ENCODE measurements at places on chromosomes 2 and 18.
A peak's percentile ranks its signal among the peaks of the same experiment; 100 is the strongest.

DNA sequence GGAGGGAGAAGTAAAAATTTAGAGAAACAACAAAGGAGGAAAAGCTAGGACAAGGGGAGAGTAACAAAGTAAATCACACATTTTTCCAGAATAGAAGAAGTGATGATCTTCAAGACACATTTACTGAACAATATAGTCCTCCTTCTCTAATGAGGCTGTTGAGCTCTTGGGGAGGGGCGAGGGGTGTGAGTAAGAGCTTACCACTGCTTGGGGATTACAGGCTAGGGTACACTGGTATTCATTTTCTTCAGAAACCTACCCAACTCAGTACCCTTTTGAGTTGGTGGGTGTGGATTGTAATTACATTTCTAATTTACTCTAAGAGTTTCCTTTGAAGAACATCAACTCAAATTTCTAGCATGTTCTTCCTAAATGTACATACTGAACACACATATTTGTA lies 157.7 kb upstream of the ZFP36L2 start:
- no peak for DNase-seq

GRCh38 chr18:35983818-35984217 lies 11.3 kb downstream of the RMP24 start:
- DNase-seq = no peak

GRCh38 chr2:173307293-173307692 lies 47.4 kb upstream of the CDCA7 start:
- no peak for DNase-seq

DNA sequence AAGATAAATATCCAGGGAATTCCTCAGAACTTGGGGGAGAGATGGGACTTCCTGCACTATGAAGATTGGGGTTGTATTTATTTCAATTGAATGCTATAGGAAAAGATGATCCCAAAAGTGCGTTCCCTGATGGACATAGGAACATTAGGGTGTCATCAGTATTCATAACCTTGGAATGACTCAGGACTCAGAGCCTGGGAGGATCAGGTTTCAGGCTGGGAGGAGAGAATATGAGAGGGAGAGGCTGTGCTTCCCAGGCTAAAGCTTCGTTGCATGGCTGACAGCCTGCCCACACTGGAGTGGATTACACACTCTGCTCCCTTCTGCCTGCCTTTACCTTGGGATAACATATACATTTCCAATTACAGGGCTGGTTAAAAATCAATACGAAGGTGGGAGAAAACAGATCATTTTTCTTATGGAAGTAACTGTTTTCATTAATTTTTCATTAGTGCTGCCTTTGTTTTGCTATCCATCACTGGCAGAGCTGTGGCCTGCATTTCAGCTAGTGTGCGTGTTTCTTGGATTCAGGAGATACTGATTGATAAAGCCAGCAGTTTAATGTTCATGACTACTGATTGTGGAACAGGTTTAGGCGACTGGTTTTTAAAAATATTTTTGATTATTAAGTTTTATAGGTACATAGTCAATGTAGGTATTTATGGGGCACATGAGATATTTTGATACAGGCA lies 118.7 kb downstream of the KCTD1 start:
- DNase-seq = no peak

DNA sequence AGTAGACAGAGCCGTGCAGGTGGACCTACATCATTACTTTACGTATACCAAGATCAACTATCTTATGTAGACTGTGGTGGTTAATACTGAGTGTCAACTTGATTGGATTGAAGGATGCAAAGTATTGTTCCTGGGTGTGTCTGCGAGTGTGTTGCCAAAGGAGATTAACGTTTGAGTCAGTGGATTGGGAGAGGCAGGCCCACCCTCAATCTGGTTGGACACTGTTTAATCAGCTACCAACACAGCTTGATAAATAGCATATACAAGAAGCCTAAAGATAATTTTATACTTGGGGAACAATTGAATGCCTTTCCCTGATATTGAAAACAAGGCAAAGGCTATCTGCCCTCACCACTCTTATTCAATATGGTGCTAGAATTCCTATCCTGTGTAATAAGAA lies 604.2 kb upstream of the ZEB2 start:
- DNase-seq = no peak

DNA sequence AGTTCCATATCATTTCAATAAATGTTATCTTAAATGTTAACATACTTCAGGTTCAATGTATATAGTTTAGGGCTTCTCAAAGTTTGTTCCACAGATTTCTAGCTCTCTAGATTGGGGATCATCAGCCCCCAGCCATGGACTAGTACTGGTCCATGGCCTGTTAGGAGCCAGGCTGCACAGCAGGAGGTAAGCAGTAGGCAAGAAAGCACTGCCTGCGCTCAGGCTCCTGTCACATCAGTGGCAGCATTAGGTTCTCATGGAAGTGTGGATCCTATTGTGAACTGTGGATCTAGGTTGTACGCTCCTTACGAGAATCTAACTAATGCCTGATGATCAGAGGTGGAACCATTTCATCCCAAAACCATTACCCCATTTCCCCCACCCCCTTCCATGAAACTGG lies 531.1 kb downstream of the PARD3B start:
- DNase-seq = no peak

DNA sequence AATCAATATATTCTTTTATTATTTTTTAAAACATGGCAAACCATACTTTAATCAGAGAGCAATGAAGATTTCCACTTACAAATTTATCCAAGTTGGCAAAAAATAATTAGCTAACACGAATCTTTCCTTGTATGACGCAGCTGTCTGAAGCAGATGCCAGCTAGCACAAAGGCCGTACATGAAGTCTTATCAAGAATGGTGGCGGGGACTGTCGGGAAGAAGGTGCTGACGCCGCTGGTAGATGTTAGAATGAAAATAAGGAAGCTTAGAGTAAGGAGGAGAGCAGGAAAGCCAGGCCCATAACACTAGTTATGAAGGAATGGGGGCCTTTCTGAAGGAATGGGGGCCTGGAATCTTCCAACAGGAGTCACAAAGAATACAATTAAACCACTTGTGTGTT lies 96.7 kb downstream of the ZNF516 start:
- DNase-seq = no peak

- no peak for DNase-seq
Measured at GRCh38 chr18:3151399-3152264, 68.1 kb downstream of the MYOM1 start.

GRCh38 chr18:37537868-37538525 lies 27.6 kb downstream of the CELF4 start:
- peak; percentile 65 for DNase-seq

DNA sequence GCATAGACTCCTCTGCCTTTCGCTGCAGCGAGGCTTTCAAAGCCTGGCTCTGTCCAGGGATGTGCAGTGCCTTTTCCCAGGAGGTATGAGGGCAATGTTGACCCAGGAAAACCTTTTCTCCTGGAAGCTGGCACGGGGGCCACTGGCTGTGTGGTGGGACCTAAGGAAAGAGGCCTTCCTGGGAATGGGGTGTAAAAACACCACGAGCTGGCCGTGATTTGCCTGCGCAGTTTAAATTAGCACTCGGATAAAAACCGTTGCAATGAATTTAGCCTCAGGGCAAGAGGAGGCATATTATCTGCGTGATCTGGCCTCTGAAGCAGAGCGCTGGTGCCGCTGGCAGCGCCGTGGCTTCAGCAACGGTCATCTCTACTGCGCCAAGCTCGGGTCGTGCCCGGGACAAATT lies 3.0 kb downstream of the OSR1 start:
- DNase-seq = no peak

DNA sequence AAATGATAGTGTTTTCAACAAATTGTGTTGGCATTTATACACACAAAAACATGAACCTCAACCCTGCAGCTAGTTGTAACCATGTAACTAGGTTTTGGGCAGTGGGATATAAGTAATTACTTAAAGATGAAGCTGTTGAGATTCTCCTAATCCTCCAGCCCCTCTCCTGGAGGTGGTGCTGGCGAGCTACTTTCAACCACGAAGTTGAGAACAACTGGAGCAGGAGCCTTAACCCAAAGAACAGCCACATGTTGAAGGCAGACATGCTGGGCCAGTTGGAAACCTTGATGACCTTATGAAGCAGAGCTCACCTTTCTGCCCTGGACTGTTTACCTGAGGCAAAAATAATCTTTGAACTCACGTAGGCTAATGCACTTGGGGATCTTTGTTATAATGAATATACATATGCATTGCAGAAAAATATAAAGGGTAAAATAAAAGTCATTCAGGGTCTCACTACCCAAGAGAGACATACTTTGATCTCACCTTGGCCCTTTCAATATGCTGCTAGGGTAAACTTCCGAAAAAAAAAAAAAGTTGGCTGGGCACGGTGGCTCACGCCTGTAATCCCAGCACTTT lies 89.6 kb upstream of the NPAS2 start:
- DNase-seq = peak; percentile 67

DNA sequence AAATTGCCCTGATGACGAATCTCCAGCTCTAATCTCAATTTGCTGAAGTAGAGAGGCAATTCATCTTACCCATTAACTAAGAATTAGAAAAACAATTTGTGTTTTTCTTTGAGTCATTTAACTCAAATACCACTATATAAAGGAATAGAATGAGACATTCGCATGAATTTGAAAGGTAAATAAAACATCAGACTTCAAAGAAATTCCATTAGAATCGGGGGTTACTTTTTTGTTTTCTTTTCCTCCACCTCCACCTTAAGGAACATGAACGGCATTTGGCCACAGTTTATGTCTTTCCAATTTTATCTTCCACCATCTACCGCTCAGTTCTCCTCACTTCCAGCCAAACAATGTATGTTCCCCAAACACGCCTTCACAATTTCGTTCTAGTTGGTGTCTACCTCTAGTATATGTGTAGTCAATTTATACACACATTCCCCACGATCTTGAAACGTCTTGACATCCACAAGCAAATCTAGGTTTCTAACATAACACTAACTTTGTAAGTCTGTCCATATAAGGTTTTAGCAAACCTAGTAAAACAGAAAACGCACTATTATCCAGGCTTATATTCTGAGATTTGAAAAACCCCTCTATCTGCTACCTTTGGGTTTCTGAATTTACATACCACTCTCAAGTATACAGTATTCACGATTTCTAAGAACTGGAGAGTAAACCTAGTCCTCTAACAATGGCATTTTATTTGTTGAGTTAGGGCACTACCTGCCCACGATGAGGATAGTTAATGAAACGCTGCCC lies 1.2 kb upstream of the SMCHD1 start:
- no peak for DNase-seq

GRCh38 chr2:117614823-117615534 lies 199.5 kb upstream of the DDX18 start:
- DNase-seq = no peak

DNA sequence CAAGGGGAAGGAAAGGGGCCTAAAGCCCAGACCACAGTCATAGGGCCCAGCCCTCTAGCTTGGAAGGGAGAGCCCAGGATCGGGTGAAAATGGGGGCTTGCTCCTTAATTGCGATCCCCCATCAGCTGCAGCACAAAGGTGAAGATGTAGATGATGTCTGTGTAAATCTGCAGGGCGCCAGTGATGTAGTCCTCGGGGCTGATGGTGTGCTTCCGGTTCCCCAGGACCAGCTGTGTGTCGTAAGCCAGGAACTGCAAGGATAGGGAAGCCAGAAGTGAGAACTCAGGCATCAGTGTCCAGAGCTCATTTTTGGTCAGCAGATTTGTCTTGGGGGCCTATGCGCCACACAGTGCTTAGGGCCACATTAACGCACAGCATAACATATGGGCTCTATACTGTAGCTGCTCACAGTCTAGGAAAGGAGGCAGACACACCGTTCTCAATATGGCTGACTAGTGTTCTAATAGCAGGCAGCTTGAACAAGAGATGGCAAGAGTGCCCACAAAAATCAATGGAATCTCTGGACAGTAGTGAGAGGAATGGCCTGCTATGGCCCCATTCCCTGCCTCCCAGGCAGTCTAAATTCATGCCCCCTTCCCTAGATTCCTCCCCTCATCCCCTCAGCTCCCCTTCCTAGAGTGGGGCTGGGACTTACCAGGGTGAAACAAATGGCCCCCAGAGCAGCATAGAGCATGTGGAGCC lies 5.2 kb downstream of the PNKD start:
- DNase-seq = no peak

- DNase-seq = no peak
Measured at GRCh38 chr2:151716721-151717120, 17.6 kb downstream of the NEB start.

- DNase-seq = peak; percentile 40
Measured at GRCh38 chr2:12821656-12822055, 104.9 kb downstream of the TRIB2 start.

GRCh38 chr2:60581433-60582282 lies 28.2 kb upstream of the BCL11A start:
- DNase-seq = peak; percentile 76

All from activated T-cell treated with anti-CD3 and anti-CD28 coated beads, Interleukin-2, amount 50 U/mL, for 48 hours (primary cell).